ENCODE measurements at places on chromosomes 3 and 15. TPM values are rescaled to one million over a fixed set of nuclear protein-coding genes. Genes with fewer than 3 reads are reported as not detected.

DNA sequence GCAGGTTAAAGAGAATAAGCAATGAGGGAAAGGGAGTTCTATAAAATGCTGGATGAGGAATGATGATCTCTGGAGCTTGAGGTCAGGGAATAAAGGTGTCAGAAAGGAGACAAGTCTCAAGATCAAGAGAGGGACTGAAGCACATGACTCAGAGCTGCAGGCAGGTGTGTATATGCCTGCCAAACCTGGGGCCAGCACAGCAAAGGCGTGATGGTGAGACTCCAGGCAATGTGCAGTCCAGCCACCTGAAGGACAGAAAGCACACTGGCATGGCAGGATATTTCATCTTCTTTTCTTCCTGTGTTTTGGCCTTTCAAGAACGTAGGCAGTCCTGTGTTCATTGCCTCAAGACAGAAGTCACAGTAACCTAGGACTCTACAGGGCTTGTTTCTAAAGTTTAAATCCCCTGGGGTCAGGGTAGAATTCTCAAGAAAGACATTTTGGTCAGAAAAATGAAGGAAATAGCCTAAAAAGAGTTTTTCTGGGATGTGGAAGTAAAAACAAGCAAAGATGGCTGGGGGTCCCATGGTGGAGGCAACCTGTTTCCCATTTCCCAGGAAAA, 55.5 kb upstream of the TOPAZ1 start:
- no peaks in the 10 kb centered on the region for H3K4me1 ChIP-seq
- H3K27me3 ChIP-seq = no peaks in the 10 kb centered on the region
- no peak overlapping the region for H3K4me3 ChIP-seq

DNA sequence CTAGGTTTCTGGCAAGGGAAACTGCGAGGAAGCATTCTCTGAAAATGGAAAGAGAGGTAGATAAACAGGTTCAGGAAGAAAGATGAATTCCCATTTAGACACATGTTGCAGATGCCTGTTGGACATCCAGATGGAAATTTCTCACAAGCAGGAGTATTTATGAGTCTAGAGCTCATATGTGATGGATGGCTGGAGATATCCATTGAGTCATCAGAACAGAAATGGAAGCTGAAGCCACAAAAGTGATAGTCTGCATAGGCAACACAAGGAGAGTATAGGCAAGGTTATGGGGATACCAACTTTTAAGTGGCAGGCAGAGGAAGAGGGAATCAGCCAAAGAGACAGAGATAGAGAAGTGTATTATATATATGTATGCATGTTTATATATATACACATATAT, 6.3 kb upstream of the RAMAC start:
- no peaks in the 10 kb centered on the region for H3K36me3 ChIP-seq
- no peak for DNase-seq
- H3K27ac ChIP-seq = no peak overlapping the region
- no peaks in the 10 kb centered on the region for H3K27me3 ChIP-seq
- no peaks in the 10 kb centered on the region for H3K4me1 ChIP-seq

DNA sequence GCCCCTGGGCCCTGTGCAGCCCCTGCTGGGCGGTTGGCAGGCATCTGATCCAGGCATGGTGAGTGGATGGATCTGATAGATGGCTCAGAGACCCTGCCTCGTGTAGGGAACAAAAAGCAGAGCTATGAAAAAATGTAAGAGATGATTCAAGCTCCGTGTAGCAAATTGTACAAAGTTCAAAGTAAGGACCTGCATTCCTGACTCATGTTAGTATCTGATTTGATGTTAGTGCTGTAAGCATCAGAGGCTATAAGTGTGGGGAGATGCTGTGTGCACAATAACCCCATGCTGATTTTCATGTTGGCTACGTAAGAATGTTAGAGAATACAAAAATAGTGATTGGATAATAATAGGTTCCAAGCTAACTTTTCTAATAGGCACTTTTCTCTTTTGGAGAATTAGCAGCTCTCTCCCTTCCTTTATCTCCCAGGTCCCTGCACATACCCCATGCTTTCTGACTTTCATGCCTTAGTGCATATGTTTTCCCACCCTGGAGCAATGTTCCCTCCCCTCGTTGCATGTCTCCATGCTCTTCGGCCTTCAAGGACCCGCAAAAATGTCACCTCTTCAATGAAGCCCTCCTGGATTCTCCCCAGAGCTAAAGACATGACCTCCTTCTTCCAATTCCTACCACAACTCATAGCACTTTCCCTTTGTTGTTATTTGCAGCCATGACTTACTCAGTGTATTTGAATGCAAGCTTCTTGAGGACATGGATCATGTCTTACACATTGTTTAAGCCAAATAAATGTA, 1.6 kb downstream of the CCR9 start:
- H3K27ac ChIP-seq = no peak overlapping the region
- H3K36me3 ChIP-seq = no peaks in the 10 kb centered on the region
- no peaks in the 10 kb centered on the region for H3K27me3 ChIP-seq
- H3K4me3 ChIP-seq = no peak overlapping the region

GRCh38 chr3:128607710-128608048, 42.9 kb downstream of the RPN1 start:
- peak overlapping the region; percentile 66 for H3K27ac ChIP-seq
- no peaks in the 10 kb centered on the region for H3K4me1 ChIP-seq
- H3K4me3 ChIP-seq = peak overlapping the region; percentile 45

DNA sequence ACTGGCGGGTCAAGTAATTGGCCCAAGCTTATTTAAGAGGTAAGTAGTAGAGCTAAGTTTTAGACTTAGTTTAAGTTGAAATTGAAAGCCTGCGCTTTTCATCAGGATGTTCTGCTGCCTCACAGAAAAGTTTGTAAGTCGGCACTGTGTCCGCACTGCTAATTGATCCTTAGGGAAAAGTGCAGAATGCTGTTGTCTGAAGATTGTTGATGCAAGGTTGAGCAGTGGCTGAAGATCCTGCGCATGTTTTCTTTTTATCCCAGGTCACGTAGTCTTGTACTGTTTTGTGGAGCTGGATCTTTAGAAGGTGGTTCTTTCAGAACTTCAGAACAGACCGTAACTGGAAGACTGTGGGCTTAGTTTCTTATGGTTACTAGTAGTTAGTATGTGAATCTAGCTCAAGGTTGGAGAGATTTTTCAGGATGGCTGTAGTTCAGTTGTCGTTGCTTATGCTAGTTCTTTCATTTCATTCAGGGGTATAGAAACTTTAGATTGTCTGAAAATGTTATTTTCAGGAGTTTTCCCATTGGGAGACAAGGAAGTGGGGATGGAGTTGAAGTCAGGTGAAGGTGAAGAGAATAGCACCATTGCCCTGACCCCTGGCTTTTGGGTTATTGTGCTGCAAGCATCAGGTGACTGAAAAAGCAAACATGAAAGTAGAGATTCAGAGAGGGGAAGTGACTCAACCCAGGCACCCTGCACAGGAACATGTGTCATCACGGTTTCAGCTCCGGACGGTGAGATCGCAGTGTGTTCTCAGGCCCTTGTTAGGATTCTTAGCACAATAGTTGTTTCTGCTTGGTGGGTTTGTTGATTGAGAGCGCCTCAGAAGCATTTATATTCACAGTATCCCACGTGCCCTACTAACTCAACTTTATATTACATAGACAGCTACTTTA, 32.8 kb downstream of the AKAP13 start:
- peak; percentile 41 for DNase-seq
- H3K27ac ChIP-seq = peak overlapping the region; percentile 57
- no peak overlapping the region for H3K4me3 ChIP-seq

DNA sequence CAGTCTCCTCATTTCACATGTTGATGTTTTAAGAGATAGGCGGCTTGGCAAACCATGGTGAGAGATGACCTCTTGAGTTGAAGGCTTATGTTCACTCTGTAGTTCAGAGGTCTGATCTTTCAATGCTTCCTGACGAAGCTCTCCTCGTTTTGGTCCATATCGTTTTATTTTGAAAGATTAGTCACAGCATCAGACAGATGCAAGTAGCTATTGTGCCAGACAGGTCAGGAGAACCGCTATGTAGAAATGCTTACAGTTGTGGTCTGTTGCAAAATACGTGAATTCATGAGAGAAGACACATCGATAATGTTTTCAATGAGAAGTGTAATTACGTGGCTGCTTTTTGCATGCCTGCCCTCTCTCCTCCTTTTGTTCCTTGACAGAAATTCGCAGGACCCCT, 47.5 kb downstream of the CHL1 start:
- H3K36me3 ChIP-seq = no peaks in the 10 kb centered on the region
- no peak overlapping the region for H3K27ac ChIP-seq
- H3K4me1 ChIP-seq = no peaks in the 10 kb centered on the region
- H3K27me3 ChIP-seq = no peaks in the 10 kb centered on the region
- no peak overlapping the region for H3K4me3 ChIP-seq

DNA sequence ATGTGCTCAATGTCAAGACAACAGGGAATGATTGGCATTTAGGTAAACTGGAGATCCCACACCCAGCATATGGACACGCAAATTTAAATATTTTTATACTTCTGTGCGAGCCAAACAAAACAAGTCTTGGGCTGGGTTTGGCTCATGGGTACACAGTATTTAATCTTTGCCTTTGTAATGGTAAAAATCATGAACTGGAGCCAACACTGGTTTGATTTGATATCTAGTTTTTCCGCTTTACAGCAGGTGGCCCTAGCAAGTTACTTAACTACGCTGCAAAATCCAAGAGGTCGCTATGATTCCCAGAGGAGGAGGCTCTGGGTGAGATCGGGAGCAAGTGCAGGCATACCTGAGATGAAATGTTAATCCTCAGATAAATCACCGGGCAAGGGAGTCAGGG, 207.9 kb upstream of the SATB1 start:
- no peaks in the 10 kb centered on the region for H3K36me3 ChIP-seq
- H3K27ac ChIP-seq = no peak overlapping the region
- H3K4me1 ChIP-seq = no peaks in the 10 kb centered on the region

DNA sequence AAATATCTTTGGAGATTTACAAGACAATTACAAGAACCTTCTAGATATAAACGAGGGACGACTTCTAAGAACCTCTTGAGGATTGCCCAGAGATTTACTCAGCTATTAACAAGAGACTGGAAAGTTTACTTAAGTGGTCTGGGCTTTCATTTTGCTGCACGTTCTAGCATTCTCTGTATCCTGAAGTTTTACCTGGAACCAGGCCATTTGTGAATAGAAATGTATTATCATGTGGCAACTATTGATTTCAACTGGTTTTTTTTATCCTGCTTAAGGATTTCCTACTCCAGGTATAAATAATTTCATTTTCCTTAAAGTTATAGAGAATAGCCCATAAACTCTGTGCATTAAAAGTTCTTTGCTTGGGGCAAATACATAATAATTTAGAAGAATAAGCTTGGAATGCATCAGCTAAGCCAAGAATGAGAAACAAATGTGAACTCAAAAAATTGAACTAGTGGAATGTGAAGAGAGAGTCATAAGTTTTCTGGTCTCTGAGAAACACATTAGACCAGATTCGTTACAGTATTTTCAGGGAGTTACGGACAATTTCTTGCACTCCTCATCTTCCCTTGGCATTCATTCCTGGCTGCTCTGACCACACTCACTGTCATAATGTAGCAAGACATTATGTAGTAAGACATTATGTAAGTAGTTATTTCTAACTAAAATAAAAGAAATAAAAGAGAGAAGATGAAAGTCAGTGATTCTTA, 1.3 kb downstream of the AQP9 start:
- no peaks in the 10 kb centered on the region for H3K27me3 ChIP-seq
- H3K4me3 ChIP-seq = no peak overlapping the region
- H3K27ac ChIP-seq = no peak overlapping the region
- DNase-seq = no peak
- H3K36me3 ChIP-seq = no peaks in the 10 kb centered on the region

DNA sequence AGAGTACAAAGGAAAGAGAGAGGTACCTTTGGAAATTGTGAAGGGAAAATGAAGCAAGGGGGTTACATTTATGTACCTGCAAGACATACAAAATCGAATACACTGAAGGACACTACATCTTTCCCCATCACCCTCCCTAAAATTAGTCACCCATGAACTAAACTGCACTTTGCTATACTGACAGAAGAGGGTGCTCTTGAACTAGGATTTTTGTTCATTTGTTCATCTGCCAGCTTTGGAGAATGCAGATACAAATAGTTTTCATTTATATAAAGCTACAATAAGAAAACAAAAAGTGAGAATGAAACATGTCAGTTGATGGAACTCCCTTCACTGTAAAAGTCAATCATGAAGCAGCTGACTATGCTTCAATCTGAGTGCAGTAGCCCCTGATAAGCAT, 55.7 kb downstream of the PCCB start:
- no peak overlapping the region for H3K27ac ChIP-seq
- no peaks in the 10 kb centered on the region for H3K4me1 ChIP-seq
- no peak for DNase-seq
- no peaks in the 10 kb centered on the region for H3K27me3 ChIP-seq

- no peaks in the 10 kb centered on the region for H3K36me3 ChIP-seq
- no peaks in the 10 kb centered on the region for H3K27me3 ChIP-seq
- H3K27ac ChIP-seq = no peak overlapping the region
- H3K4me1 ChIP-seq = no peaks in the 10 kb centered on the region
- DNase-seq = no peak
Observed at GRCh38 chr3:85539232-85539631, 580.4 kb downstream of the CADM2 start.

DNA sequence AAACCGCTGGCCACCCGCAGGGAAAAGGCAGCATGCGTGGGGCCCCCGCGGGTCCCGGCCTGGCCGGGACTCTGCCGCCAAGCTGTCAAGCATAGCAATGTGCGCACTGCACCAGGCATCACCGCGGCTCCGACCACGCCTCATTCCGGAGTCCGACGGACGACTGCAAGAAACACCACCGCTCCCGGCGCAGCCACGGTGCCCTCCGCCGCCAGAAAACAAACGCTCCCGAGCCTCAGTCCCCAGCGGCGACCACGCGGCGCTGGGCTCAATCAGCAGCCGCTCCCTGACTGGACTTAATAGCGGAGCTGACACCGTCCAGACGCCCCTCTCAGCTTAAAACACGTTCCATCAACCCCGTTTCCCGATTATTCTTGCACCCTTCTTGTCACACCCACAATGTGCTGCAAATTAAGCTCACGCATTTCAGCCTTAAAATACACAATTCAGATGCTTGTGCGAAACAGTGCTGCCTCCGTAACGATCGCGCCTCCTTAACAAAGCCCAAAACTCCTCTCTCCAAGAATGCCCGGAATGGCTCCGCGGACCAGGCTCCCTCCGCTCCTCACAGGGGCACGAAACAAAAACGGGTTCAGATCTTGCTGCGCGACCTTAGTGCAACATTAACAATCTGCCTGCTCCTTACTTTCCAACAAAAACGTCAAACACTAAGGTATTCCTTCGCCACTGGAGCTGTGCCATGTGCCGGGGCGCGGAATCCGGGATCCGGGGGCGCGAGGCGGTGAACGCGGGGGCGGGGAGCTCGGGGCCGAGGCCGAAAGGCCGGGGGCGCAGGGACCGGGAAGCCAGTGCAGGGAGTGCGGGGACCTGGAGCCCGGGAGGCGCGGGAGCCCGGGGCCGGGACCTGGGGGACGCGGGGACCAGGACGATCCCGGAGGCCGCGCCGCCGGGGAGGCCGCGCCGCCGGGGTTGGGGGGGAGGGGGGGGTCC, 655 bp downstream of the CYFIP1 start:
- H3K36me3 ChIP-seq = no peaks in the 10 kb centered on the region
- peak overlapping the region; percentile 78 for H3K27ac ChIP-seq
- DNase-seq = peak; percentile 28
- no peaks in the 10 kb centered on the region for H3K4me1 ChIP-seq
- no peaks in the 10 kb centered on the region for H3K27me3 ChIP-seq

- H3K4me3 ChIP-seq = no peak overlapping the region
- no peaks in the 10 kb centered on the region for H3K4me1 ChIP-seq
- H3K36me3 ChIP-seq = no peaks in the 10 kb centered on the region
- no peak for DNase-seq
- no peak overlapping the region for H3K27ac ChIP-seq
Observed at GRCh38 chr15:56930669-56931313, 12.3 kb downstream of the TCF12 start.

GRCh38 chr3:134311265-134311664, 60.6 kb upstream of the RYK start:
- H3K27ac ChIP-seq = peak overlapping the region; percentile 90
- no peaks in the 10 kb centered on the region for H3K36me3 ChIP-seq
- no peaks in the 10 kb centered on the region for H3K27me3 ChIP-seq
- peaks cover 10% of the 10 kb centered on the region for H3K4me1 ChIP-seq
- H3K4me3 ChIP-seq = no peak overlapping the region

The ACKR4 gene
- total RNA-seq = 4.7 TPM

The MESP2 gene
- total RNA-seq = 0.21 TPM

All from uterus (tissue), 4 donors.